ENCODE measurements at places on chromosomes 4 and X.

DNA sequence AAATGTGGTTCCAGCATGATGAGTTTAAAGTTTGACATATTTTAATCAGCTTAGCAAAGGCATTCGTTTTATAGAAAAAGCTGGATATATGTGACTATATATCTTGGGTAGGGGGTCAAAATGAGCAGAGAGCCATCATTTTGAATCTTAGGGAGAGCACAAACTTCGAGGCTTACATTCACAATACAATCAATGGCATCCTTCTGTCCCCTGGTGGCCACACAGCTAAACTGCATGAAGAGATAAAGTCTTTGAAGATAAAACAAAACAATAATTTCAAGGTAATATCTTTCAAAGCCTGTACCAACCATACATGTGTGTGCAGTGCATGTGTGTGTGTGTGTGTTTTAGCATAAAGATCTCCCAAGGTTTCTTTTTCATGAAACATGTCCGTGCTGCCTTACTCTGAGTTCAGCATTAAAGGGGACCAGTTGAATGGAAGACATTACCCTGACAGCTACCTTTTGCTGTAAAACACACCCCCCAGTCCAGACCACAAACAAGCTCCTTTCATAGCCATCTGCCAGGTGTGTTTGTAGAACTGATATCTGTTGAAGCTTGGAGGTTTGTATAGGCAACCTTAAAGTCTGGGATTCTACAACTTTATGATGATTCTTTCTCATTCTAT is 22.0 kb downstream of the DYNLT3 start:
- DNase-seq, result peak; percentile 9

- DNase-seq, result no peak
These were observed 24.2 kb upstream of the SLC2A9 start for GRCh38 chr4:10045481-10045880.

DNA sequence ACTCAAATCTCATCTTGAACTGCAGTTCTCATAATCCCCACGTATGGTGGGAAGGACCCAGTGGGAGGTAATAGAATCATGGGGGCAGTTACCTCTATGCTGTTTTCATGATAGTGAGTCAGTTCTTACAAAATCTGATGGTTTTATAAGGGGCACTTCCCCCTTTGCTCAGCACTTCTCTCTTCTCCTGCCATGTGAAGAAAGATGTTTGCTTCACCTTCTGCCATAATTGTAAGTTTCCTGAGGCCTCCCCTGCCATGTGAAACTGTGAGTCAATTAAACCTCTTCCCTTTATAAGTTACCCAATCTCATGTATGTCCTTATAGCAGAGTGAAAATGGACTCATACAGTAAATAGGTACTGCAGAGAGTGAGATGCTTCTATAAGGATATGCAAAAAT is 1050.6 kb upstream of the GRIA3 start:
- DNase-seq, result no peak

GRCh38 chr4:26319949-26320537 is 771 bp upstream of the RBPJ start:
- peak; percentile 5 for DNase-seq

- DNase-seq, result no peak
These were observed 95.0 kb upstream of the SOX3 start for GRCh38 chrX:140599851-140600250.

DNA sequence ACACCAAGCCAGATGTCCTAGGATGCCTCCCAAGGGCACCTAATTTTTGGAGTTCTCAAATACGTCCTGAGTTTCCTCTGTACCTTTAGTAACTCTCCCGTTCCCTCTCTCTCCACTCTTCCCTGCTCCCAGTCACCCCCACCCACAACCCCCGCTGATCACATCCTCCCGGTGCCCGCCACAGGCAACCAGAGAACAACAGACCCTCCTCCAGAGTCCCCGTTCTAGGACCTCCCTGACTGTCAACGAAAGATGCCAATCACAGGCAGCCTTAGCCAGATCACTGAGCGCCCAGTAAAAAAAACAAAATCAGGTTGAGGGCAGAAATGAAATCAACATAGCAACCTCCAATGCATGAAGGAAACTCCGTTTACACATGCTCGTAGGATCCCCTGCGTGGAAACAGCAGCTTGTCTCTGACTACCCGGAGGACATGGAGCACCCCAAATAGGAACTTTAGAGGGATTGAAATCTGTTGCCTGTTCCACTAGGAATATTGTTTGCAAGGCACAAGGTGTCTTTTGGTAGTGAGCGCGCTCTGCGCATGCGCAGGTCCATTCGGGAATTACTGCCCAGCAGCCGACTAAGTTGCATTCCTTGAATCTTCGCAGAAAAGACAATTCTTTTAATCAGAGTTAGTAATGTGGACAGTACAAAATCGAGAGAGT is at the start of gene GABRB1:
Gene GABRB1, plus strand, starts transcription at position 557 of the 668 bp plus-strand sequence.
- no peak for DNase-seq

DNA sequence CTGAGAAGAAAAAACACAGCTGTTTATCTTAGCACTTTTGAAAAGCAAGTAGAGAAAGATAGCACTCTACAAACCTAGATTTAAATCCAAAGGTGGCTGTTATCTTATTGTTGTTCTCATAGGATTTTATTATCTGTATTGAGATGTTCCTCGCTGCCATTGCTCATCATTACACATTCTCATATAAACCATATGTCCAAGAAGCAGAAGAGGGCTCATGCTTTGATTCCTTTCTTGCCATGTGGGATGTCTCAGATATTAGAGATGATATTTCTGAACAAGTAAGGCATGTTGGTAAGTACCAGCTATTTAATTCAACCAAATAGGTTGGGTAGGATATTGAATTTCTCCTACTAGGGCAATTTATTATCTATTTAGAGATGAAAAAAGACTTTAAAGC is 16.4 kb downstream of the TMEM184C start:
- no peak for DNase-seq

DNA sequence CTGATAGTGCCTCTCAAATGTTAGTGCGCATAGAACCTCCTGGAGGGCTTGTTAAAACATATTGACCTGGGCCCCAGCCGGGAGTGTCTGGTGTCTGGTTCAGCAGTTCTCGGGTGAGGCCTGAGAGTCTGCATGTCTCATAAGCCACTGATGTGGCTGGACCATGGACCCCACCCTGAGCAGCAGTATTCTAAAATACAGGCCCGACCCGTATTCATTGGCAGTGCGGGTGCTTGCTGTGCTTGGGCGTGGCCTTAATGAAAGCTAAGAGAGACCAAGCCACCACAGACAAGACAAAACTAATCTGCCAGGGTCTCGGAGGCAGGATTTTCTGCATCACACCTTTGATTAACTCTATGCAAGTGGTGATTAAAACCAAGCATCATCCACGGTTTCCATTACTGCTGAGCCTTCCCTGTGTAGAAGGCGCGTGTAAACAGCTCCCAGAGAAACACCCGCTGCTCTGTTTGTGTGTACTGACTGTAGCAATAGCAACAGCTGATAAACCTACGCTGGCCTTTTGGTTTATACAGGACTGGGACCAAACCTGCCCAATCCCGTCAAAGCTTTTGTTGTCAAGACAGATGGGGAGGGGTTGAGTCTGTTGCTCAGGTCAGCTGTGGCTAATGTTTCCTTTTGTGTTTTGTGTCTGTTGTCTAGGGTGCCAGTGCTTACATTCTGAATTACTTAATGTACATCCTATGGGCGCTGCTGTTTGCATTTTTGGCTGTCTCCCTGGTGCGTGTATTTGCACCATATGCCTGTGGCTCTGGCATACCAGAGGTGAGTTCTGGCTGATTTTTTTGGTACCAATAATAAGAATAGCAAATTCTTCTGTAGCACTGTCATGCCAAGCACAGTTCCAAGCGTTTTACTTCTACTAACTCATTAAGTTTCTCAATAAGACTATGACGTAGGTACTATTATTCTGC is 40.8 kb downstream of the CLCN4 start:
- DNase-seq, result no peak

GRCh38 chr4:88585917-88586316 is 6.4 kb upstream of the HERC3 start:
- no peak for DNase-seq

GRCh38 chr4:92305878-92306520 is 2.2 kb downstream of the GRID2 start:
- DNase-seq, result no peak

DNA sequence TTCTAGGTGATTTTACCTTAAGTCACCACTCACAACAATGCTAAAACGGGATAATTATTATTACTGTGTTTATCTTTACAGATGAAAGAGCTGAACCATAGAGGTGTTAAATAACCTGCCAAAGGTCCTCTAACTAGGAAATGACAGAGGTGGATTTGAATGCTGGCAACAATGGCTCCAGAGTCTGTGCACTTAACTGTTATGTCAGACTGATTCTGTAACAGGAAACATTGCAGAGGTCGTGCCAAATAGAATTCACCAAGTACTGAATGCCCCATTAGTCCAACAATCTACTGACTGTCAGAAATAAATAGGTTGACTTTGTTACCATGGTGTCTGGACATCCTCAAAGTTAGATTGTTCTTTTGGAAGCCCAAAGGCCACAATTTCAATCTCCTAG is 20.9 kb upstream of the USP27X start:
- no peak for DNase-seq

DNA sequence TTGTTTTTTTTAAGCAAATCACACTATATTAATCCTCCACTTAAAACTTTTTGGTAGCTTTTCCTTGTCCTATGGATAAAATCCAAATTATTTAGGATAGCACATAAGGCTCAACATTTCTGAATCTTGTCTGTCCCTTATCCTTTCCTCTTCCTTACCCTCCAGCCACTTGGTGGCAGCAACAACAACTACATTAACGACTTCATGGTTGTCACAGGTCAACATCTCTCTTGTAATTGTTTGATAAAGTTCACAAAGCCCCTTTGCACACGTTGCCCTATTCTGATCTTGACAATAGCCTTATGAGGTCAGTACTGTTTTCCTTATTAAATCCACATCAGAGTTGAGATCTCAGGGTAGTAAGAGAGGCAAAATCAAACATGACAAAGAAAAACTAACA is 269.0 kb upstream of the PABPC4L start:
- no peak for DNase-seq

GRCh38 chrX:63426519-63426918 is 75.4 kb upstream of the SPIN4 start:
- DNase-seq, result no peak

- no peak for DNase-seq
These were observed 208.7 kb downstream of the CHIC2 start for GRCh38 chr4:53855581-53856250.

DNA sequence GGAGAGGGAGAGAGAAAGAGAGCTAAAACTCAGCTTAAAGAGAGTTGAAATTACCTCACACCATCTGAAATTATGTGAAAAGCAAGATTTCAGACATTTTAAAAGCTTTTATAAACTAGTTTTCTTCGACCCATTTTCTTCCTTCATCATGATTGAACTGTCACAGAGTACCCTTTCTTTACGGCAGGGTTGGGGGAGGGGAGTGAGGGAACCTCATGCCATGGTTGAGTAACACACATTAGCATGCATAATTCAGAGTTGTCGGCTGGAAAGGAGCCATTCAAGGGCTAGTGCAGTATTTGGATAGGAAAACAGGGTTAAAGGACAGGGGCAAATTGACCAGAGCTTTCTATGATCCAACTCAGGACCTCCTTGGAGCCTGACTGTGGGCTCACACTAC is 46.2 kb downstream of the PCDH19 start:
- no peak for DNase-seq

DNA sequence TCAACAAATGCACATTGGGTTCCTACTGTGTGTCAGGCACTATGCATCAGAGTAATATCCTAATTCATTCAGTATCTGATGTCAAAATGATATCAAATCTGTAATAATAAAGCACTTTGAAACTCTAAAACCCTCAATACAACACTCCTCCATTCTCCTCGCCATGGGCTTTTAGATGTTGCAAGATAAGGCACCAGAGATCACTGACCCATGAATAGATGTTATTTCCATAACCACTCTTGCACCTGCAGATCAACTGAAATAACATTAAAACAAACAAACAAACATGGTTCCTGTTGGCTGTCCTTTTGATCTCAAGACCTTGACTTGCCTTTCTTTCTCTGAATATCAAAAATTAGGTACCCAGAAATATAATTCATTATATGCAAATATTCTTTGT is 100.2 kb downstream of the MAB21L2 start:
- DNase-seq, result no peak

DNA sequence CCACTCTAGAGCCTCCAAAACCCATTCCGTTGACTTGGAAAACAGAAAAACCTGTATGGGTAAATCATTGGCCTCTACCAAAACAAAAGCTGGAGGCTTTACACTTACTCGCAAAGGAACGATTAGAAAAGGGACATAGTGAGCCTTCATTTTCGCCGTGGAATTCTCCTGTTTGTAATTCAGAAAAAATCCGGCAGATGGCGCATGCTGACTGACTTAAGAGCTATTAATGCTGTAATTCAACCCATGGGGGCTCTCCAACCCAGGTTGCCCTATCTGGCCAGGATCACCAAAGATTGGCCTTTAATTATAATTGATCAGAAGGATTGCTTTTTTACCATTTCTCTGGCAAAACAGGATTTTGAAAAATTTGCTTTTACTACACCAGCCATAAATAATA is 60.8 kb downstream of the ZNF732 start:
- no peak for DNase-seq

DNA sequence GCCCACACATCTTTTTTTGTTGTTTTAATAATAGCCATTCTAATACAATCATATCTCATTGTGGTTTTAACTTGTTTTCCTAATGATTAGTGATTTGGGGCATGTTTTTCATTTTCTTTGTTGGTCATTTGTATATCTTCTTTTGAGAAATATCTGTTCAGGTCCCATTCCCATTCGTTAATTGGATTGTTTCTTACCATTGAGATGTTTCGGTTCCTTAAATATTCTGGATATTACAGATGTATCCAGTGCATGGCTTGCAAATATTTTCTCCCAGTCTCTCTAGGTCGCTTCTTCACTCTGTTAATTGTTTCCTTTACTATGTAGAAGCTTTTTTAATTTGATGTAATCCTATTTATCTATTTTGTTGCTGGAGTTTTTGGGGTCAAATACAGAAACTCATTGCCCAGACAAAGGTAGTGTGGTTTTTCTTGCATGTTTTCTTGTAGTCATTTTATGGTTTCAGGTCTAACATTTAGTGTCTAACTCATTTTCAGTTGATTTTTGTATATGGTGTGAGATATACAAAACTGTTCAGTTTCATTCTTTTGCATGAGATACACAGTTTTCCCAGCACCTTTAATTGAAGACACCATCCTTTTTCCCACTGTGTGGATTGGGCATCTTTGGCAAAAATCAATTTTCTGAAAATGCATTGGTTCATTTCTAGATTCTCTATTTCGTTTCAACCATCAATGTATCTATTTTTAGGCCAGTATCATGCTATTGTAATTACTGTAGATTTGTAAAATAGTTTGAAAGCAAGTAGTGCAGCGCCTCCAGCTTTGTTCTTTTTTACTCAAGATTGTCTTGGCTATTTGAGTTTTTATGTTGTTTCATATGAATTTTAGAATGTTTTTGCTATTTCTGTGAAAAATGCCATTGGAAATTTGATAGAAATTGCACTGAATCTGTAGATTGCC is 195.9 kb downstream of the SCFD2 start:
- DNase-seq, result no peak
